ENCODE measurements at places on chromosomes 12 and 14.

DNA sequence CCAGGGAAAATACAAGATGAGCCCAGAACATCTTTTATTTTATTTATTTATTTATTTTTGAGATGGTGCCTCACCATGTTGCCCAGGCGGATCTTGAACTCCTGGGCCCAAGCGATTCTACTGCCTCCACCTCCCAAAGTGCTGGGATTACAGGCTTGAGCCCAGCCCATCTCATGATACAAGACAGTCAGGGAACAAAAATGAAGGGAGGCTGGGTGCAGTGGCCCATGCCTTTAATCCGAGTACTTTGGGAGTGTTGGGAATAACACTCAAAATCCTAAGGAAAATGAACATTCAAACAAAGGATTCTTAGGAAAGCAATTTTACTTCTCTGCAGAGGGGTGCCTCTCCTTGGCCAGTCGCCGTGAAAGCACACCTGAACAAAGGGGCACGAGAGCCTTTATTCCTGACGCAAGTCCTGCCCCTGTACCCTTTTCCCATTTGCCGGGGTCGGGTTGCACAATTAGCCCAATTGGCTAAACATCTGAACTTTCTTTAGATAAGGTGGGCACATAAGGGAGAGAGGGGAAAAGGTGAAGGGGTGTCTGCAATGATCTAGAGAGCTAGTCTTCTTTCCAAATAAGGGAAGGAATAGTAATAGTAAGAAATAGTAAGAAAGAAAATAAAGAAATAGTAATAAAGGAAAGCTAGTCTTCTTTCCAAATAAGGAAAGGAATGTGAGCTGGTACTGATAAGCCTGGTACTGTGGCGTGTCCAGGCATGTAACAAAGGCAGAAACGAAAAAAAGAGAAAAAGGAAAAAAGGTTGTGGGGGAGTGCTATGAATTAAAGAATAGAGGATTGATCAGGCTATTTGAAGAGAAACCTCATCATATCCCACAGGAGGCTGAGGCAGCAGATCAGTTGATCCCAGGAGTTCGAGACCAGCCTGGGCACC, 13.4 kb downstream of the NCAPD2 start:
- DNase-seq: no peak

DNA sequence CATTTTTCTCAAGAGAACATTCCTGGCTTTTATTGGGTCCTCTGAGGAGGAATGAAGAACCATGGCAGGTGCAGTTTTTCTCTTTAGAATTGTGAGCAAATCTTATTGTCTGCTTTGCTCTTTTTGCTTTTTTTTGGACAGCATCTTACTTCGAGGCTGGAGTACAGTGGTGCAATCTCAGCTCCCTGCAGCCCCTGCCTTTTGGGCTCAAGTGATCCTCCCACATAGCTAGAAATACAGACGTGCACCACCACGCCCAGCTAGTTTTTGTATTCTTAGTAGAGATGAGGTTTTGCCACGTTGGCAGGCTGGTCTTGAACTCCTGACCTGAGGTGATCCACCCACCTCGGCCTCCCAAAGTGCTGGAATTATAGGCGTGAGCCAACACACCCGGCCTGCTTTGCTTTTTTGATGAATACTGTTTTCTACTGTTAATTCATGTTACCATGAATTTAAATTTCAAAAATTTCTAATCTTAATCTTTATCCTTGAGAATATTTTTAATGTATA, 71.5 kb downstream of the POLR3B start:
- no peak for DNase-seq

DNA sequence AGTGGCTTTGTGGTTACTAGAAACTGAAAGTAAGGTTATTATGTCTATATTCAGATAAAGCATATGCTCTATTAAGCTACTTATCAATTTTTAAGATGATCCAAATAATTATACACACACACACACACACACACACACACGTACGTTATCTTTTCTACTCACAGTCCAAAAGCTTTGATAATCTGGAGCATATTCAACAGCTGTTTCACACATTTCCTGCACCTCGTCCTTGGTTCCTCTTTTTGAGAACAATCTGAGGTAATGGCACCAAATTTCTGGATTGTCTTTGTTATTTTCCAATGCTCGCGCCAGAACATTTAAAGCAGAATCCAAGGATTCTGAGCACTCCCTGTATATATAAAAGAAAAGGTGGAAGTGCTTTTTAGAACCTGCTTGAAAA, 37.5 kb downstream of the ZFC3H1 start:
- no peak for DNase-seq

DNA sequence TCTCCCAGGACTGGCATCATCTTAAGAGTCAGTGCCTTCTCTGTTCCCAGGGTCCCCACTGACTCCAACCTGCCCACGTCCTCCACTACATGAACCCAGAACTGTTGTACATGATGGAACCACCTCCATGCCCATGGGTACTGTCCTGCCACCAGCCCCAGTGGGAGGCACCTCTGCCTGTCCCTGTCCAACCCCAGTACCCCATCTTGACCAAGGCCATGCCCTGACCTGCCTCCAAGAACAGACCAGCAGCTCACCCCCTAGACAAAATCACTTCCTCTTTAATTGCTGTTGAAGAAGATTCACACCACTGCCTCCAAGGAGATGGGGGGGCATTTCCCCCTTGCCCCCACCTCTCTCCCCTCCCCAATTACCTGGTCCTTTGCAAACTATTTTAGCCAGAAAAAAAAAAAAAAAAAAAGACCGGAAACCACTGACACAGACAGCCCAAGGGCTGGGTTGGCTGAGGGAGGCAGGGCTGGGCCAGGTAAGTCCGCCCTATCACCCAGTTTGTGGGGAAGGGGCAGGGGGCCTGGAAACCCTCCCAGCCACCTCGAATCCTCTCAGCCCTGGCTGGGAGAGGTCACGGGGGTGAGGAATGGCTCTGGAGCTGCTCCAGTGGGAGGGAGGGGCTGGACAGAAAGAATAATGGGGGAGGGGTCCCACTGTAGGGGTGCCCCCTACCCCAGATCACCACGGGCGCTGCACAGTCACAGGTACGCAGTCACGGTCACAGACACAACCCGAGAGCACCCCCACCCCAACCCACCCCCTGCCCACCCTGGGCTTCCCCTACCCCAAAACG, 13.4 kb downstream of the AGAP2 start:
- DNase-seq: no peak

GRCh38 chr12:94033101-94033500, 115.3 kb upstream of the PLXNC1 start:
- DNase-seq: no peak

DNA sequence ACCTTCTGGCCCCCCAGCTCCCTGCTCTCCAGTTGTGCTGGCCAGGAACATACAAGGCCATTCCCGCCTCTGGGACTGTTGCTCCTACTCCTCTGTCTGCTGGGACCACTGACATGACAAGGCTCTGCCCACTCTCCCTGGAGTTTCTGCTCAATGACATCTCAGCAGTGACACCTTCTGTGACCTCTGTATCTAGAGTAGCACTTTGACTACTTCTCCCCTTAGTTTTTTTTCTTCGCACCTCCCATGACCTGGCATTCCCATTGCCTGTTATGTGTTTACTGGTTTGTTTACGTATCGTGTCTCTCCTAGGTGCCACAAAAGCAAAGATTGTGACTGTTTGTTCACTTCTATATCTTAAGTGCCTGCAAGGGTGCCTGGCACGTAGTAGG, 40.1 kb upstream of the TMEM263 start:
- no peak for DNase-seq

DNA sequence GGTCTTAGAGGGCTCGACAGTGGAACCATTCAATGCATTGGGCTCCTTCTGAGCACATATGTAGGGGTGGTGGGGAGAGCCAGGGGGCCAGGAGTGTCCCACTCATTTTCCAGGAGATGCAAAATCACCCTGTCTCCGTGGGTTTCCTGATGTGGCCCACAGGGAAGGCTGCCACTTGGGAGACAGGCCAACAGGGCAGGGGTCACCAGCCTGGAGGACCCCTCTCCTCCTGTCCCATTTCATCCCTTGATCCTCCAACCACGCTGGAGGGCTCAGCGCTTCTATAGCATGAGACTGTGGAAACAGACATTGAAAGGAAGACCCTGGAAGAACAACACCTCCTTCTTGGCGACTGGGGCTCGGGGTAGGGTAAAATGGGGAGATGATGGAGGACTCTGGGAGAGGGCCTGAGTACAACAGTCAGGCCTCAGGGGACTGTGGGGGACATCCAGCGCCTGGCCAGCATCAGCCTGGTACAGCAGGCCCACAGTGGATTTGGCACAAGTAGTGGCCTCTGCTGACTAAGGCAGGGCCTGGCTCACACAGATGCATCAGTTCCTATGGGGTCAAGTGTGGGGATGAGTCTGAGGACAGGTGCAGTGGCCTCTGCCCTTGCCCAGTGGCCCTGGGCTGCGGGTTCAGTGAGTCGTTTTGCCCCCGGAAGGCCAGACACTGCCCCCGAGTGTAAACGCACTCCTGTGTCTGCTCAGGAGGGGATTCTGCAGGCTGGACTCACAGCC, 68.0 kb downstream of the PRIMA1 start:
- DNase-seq: no peak

DNA sequence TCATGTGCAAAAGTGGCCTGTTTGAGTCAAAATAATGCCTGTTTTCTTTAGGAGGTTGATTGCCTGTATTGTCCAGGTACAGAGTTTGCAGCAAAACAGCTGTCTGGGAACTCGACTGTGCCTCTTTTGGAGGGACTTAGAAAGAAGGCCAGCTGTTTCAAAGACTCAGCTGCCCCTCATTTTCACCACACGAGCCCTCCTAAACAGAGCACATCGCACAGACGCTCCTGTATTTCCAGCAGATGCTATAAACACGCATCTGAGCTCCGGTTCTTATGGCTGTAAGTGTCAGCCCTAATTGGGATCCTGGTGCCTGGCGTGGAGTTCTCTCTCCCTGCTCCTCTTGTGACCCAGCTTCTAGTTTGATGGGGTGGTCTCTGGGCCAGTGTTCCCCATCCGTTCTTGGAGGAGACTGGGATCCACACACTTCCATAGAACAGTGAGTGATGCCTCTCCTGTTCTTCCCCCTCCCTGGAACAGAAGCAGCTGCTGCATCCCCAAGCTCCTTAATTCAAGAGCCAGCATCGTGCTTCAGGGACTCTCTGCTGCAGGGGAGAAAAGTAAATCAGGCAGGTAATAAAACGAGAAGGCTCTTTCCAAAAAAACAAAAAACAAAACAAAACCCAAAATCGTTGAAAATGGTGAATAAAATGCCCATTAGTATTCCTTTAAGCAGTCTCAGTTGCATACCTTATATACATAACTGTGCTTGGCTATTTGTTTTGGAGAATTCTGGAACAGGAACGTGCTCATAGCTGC, 269.0 kb downstream of the SLC15A4 start:
- DNase-seq: no peak

DNA sequence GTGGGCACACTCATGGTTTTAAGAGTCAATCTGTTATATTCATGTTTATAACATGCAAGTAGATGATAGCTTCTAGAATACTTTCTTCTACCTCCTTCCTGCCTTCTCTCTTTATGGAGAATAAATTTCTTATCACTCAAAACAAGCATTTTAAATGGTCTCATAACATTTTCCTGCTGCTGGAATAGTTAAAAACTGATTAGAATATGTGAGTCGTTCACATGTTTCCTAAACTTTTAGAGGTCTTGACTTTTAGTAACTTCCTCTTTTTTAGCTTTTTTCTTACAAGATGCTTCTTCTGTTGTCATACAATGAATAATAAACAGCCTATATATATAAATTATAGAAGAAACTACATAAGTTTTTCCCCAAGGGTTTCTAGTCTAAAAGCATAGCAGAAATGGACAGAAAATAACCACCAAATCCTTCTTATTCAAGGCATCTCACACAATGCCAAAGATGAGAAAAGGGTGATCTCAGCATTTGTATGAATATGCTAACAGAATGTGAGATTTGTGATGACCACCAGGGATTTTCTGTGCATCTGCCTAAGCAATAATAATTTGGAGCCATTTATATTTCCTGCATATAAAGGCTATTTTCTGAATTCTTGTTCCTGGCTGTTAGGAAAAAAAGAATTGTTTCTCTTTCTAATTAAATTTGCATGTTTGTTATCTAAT, 127.8 kb downstream of the DAAM1 start:
- DNase-seq: no peak

GRCh38 chr12:27539191-27539631, 15.2 kb downstream of the PPFIBP1 start:
- DNase-seq: no peak

GRCh38 chr12:14272956-14273912, 92.2 kb upstream of the ATF7IP start:
- peak; percentile 84 for DNase-seq

GRCh38 chr12:967641-968040, 18.1 kb upstream of the RAD52 start:
- DNase-seq: no peak

DNA sequence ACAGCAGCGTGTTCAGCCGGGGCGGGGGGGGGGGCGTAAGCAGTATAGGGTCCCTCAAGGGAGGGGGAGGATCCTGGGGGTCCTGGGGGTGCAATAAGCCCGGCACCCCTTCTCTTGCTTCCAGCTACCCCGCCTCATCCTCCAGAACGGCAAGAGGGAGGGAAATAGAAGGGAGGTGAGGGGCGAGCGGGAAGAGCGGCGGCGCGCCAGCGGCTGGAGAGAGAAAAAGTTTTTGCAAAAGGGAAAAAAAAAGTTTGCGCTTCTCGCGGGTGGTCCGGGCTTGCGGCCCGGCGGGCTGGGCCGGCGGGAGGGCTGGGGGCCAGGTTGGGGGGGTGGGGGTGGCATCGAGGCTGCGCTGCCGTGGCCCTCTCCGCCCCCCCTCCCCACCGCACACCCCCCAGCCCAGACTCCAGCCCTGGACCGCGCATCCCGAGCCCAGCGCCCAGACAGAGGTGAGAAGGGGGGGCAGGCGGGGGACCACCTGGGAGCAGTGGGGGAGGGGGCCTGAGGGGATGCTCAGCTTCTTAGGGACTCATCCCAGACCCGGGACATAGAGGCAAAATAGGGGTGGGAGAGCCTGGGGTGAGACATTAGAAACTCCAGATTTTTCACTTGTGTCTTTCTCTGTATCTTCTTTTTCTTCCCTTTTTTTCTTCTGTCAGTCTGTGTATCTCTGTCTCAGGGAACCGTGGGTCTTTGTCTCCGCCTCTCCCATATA, at the start of gene GLI1:
TSS of gene GLI1 (plus strand) at position 36 of the 718 bp plus-strand sequence. CDS start 3,907 bp downstream, outside the sequence.
- no peak for DNase-seq

DNA sequence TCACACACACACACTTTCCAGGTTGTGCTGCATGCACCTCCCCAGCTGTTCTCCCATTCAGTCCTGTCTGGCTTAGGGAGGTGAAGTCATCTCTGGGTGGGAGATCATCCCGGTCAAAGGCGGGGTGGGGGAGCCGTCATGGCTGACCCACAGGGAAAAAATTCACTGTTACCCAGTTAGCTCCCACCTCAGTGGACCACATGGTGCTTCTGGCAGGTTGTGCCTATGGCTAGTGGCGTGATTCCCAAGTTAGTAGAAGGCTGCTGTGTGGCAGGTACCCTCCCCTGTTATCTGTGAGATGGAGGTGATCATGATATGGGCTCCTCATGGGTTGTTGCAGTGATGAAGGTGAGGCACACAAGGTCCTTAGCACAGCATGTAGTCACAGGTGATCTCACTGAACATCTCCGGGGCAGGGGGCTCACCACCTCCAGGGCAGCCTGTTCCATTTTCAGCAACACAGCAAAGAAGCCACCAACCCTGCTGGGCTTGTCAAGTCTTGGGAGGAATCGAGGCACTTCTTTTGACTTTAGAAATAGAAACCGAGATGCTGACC, 154.9 kb upstream of the CCND2 start:
- no peak for DNase-seq

All from NCI-H1105 treated with DMSO at 0.1 percent for 48 hours (cell line).